ENCODE measurements at places on chromosomes 12 and 14.

DNA sequence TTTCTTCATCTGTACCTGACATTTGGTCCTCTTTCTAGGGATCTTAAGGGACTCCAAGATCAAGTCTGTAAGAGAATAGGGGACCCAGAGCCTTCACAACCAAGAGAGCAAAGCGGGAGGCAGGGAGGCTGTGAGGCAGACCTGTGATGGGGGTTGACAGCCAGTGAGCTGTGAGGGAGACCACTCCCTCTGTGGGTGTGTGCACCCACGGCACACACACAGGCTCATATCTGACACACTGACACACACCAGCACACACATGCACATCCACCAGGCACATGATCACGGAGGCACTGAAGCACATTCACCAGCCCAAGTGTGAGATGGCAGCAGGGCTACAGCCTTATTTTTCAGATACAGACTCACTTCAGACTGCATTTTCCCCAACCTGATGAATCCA is 55.2 kb downstream of the SPTB start:
- DNase-seq, result no peak

- no peak for DNase-seq
Observed at GRCh38 chr12:52162981-52163380, 28.8 kb downstream of the KRT80 start.

DNA sequence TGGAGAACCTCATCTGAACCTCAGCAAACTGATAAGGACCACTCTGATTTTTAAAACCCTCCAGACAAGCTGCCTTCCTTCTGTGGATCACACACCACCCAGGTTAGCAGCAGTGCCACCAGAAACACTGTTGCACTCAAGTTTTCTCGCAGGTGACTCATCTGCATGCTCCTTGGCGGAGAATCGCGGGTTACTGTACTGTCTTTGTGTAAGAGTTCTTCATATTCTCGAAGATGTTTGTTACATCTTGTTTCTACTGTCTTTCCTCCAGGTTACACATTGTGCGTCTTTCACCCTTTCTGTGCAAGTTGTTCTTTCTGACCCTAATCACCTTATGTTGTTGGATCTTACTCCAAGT is 331.2 kb downstream of the CACNA1C start:
- no peak for DNase-seq

DNA sequence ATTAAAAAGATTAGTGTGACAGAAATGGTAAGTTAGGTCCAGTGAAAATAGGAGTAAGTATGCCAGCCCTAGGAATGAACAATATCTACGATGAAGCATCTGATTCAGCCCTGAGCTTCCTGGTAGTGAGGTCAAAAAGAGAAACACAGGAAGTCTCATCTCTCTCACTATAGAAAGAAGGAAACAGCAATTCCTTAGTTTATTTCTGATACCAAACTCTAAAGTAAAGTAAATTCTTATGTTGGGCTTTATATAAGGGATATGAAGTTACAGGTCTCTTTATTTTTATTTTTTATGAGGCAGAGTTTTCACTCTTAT is 76.7 kb upstream of the RFLNA start:
- no peak for DNase-seq

- DNase-seq, result no peak
Observed at GRCh38 chr14:55979781-55980180, 138.4 kb upstream of the PELI2 start.

DNA sequence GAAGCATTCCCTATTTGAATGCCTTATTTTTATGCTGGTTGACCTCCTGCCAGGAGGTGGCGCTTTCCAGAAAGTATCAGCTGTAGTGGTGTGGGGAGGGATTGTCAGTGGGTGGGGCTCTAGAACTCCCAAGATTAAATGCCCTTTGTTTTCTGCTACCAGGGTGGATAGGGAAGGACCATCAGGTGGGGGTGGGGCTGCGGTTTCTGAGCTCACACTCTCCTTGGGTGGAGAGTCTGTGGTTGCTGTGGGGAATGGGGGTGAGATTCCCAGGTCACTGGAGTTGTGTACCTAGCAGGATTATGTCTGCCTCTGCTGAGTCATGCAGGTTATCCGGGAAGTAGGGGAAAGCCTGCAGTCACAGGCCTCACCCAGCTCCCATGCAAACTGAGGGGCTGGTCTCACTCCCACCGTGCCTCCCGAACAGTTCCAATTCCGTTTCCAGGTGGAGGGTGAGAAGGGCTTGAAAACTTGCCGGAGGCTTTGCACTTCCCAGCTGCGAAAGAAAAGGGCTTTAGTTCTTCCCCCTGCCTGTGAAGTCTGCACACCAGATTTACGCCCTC is 68.3 kb downstream of the ALG10B start:
- DNase-seq, result no peak

- DNase-seq, result no peak
Observed at GRCh38 chr14:77092676-77093075, 5.4 kb upstream of the CIPC start.

DNA sequence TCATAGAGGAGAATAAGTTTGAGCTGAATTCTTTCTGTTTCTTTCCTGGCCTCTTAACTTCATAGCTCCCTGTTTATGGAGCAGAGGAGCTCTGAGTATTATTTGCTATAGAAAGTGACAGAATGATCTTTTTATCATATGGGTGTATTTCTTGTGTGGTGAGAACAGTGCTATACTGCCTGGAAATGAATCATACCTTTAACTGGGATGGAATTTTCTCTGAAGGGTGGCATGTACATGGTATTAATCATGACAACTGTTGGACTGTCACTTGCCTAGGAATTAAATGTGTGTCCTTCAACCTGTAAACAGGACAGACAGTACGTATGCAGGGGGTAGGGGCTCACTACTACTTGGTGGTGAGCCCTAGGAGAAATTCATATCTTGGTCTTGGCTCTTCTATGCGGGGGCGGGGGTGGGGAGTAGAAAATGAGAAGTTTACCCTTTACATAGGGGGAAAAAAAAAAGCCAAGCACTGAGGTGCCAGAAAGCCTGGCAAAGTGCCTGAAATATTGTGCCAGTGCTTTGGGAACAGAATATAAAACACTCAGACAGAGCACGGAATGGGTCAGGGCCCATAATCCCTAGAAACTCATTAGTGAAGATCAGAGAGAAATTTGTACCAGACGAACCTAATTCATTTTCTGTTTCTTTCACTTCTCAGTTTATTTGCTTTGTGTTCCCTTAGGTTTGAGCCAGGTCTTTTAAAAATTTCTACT is 33.8 kb downstream of the ARMH4 start:
- no peak for DNase-seq

- no peak for DNase-seq
Observed at GRCh38 chr12:20187456-20187855, 180.9 kb upstream of the PDE3A start.

- DNase-seq, result no peak
Observed at GRCh38 chr12:125340791-125341190, 275.6 kb downstream of the AACS start.

- no peak for DNase-seq
Observed at GRCh38 chr14:38391334-38391733, 135.4 kb upstream of the CLEC14A start.

GRCh38 chr12:95322326-95322725 is 104.7 kb downstream of the VEZT start:
- no peak for DNase-seq

GRCh38 chr12:119423285-119423684 is 88.8 kb downstream of the CCDC60 start:
- no peak for DNase-seq

DNA sequence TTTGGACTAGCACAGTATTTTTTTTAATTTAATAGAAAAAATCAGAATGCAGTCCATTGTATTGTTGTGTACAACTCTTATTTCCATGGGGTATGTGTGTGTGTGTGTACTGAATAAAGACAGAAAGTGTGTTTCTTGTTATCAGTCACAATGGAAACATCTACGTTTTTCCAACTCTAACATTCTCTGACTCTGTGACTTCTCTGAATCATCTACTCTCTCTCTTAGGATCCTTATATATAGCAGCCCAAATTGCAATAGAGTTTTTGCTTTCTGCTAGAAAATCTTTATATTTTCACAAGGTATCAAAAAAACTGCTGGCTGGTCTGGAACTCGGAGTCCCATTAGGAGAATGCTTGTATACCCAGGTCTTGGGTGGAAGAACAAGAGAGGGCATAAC is 138.9 kb upstream of the ARID2 start:
- DNase-seq, result no peak

GRCh38 chr14:104191409-104191997 is 53.1 kb downstream of the KIF26A start:
- no peak for DNase-seq
